Stimulated activated CD4-positive, alpha-beta T cell treated with anti-CD3 and anti-CD28 coated beads, Interleukin-1b, Interleukin-23, amount 100 ng/mL, for 48 hours (primary cell): ENCODE measurements at places on chromosomes 5 and 9.
A peak's percentile ranks its signal among the peaks of the same experiment; 100 is the strongest.

- DNase-seq = no peak
Observed at GRCh38 chr5:74476046-74476818, 164.3 kb downstream of the ENC1 start.

GRCh38 chr9:92605224-92605623 is 64.7 kb downstream of the IPPK start:
- no peak for DNase-seq

GRCh38 chr5:104189031-104189430 is 626.4 kb upstream of the NUDT12 start:
- DNase-seq = no peak

DNA sequence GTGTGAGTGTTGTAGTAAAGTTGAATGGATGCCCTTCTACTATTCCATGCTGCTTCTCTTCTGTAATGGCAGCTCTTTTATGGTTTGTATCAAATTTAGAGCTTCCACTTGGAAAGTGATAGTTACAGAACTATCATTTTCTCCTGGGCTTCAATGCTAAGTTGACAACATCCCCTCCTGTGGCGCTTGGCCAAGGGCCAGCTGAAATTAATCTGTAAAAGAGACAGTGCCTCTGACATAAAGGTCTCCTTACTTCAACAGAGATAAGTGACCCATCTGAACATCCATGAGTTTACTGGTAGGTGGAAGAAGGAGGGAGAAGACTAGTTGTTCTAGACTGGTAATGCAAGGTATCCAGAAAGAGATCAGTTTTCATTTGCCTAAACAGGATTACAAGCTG is 39.7 kb downstream of the CHSY3 start:
- no peak for DNase-seq

- DNase-seq = no peak
Observed at GRCh38 chr9:133347515-133347984, 381 bp downstream of the MED22 start.

DNA sequence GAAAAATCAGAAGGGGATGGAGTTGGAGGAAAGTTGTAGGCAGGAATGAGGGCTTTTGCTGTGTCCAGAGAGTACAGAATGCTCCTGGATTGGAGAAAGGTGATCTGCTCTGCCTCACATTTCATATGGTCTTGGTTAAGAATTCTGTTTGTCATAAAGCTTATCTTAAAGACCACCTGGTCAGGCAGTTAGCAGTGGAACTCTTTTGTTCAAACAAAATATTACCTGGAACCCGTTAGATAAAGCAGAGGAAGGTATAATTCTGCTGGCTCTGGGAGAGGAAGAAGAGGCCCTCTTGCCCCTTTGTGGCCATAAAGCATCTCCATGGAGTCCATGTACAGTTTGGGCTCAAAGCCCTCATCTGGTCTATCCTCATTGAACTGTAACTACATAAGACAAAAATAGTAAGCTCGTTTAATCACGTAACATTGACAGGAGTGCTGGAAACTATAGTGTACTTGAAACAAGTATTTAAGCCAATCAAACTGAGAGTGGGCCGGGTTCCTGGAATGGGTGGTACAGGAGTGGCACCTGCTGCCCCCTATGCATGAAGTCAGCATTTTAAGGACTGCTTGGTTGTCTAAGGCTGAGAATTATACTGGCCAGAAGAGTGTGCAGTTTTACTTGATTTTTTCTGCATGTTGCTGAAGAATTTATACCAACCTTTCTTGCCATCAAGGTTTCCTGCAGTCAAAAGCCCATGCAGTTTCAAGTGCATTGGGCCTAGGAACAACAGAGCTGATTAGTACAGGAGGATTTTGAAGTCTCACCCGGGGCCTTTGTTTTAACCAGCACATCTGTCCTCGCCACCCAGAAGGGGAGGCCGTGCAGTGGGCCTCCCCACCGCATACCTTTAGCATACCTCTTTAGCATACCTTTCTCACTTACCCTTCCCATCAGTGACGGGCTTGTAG is 39.9 kb downstream of the STXBP1 start:
- DNase-seq = no peak

GRCh38 chr5:52269401-52269800 is 518.3 kb upstream of the ITGA1 start:
- no peak for DNase-seq

- peak; percentile 76 for DNase-seq
Observed at GRCh38 chr9:123548741-123549545, 192.9 kb downstream of the CRB2 start.

GRCh38 chr5:73968246-73968645 is 342.2 kb downstream of the ARHGEF28 start:
- DNase-seq = no peak

- DNase-seq = no peak
Observed at GRCh38 chr5:45454114-45454513, 242.1 kb downstream of the HCN1 start.

DNA sequence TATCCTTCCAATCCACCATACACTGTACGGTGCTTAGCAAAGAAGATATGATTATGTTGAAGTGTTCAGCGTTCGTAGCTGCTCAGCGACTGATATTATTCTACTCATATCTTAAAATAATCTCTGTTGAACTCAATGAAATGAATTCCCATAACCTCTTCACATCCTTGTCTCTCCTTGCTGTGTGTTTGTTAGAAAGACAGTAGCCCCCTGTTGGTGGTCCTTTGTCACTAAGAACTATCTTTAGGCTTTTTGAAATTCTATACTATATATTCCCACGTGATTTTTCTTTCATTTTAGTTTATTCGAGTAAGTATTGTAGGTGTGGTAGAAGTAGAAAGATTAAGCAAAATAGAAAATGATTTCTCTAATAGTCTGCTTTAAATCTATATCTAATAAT is 762.8 kb upstream of the WWC1 start:
- DNase-seq = no peak

DNA sequence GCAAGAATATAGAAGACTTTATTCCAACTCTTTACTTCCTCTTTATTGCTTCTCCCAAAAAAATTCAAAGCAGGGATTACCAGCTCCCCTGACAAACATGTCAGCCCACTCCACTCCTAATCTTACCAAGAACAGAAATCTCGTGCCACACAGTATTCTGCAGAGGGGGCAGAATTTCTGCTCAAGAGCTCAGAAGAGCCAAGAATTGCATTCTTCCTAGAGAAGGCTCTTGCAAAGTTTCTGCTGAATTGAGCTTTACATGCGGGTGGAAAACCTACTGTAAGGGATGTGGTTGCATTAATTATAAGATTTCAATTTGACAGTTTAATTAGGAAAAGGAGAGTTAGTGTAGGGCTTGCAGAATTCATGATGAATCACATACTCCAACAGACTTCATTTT is 428.5 kb downstream of the CETN3 start:
- no peak for DNase-seq

- no peak for DNase-seq
Observed at GRCh38 chr5:148343046-148343407, 7.7 kb downstream of the SPINK9 start.

- DNase-seq = peak; percentile 84
Observed at GRCh38 chr5:71601222-71602026, 14.3 kb downstream of the MCCC2 start.

DNA sequence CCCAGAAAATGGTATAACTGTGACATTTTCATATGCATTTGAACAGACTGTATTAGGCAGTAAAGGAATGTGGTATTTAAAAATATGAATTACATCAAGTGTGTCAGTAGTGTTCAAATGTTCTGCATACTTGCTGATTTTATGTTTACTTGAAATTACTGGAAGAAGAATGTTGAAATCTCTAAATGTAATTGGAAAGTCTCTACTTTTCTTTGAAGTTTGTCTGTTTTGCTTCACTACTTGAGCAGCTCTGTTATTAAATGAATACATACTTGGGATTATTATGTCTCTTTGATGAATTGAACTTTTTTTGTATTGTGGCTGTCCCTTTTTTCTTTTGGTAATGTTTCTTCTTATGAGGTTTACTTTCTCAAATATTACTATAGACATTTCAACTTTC is 205.6 kb downstream of the TAF11L14 start:
- DNase-seq = no peak

DNA sequence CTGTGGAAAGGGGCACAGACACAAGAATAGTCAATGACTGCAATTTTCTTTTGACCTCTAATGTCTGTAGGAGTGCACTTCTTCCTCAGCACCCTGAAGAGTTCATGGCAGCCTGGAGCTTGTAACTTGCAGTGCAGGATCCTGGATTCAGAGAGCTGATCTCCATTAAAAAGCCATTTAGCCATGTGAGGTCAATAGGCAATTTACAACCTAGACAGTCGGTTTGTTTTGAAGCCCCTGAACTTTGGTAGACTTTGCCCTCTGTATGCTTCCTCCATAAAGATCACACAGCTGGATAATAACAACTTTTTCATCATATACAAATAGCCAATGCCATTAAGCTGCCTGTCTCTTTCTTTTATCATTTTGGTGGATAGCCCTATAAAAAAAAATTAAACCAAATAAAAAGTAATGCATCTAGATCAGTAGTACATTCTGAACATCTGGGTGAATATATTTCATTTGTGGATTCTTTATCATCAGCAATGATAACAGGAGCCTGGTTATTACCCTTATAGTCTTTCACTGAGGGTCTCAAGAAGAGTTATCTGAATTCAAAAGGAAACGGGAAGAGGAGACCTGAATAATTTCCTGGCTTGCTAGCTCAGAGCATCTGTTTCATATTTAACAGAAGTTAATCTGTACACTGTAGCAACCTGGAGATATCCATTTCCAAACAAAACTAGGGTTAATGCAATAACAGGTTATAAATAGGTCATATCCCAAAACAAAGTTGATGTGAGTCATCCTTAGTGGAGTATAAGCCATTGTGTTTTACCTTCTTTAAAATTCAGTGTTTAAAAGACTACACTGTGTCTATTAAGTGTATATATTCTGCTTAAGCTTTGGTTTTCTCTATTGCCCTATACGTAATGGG is 193.8 kb upstream of the ACTBL2 start:
- DNase-seq = no peak

GRCh38 chr9:68706363-68707201 is 1.5 kb downstream of the PIP5K1B start:
- no peak for DNase-seq

- DNase-seq = no peak
Observed at GRCh38 chr5:95076395-95077185, 208.3 kb downstream of the MCTP1 start.

DNA sequence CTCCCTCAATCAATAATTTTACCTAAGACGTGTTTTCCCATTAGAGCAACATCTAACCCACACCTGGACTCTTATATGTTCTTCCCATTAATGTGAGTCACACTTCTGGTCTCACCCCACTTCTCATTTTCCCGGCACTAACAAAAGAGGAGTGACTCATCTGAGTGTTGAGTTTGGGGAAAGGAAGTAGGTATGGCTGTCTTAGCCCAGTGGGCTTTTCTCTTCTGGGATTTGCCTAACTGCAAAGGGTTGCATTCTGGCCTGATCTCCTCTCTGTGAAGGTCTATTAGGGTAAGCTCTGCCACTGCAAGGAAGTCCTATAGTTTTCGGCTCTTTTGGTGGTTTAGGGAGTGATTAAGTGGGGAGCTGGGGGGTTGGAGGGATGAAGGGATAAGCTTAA is 195.6 kb downstream of the KIAA0825 start:
- no peak for DNase-seq

DNA sequence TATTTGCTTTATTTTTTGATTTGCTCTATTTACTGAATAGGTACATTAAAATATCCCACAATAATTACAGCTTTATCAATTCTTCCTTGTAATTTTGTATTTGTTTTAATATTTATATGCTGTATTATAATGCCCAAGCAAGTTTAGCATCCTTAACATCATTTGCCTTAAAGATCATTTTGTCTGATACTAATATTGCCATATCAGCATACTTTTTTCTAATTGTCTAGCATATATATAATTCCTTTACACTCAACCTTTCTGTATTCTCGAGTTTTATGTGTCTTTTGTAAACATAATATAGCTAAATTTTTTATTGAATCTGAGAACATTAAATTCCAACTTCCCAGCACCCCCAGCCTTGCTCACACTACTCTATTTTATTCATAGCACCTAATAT is 64.7 kb downstream of the P4HA2 start:
- DNase-seq = no peak

DNA sequence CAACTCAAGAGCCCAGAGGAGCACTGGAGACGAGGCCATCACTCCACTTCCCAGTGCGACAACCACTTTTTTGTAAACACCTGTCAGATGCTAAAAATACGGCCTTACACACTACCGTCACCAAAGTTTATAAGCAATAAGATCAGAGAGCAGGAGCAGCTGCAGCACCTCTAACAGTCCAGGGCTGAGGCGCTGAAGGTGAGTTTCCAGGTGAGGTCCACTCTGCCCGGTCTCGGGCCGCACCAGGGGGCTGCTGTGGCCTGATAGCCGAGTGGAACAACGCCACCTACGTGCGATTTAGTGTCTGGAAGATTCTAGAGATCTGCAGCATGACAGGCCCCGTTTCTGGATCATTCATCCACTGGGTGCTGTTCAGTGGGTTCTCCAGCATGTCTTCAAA is 25.8 kb upstream of the CAMSAP1 start:
- DNase-seq = no peak

GRCh38 chr5:146516151-146516475 is at the start of gene GPR151:
GPR151 (minus strand) TSS chr5:146516190; CDS start chr5:146516113, 77 bp downstream.
- no peak for DNase-seq

GRCh38 chr9:76414661-76415060 is 20.4 kb upstream of the RFK start:
- no peak for DNase-seq

DNA sequence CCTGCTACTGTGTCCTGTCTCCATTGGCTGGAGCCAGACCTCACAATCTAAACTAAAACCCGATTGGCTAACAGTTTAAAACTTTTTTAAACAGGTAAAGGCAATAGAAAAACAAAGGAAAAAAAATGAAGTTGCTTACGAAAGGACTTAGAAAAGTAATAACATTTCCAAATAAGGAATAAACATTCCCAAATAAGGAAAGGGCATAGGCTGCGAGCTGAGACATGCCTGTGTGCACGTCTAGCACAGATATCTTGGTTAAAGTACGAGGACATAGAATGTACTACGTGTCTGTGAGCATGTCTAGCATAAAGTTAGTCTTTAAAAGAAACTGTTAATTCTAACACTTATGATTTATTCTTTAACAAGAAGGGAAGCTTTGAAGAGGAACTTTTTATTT is 15.3 kb upstream of the FAM120A start:
- DNase-seq = no peak

DNA sequence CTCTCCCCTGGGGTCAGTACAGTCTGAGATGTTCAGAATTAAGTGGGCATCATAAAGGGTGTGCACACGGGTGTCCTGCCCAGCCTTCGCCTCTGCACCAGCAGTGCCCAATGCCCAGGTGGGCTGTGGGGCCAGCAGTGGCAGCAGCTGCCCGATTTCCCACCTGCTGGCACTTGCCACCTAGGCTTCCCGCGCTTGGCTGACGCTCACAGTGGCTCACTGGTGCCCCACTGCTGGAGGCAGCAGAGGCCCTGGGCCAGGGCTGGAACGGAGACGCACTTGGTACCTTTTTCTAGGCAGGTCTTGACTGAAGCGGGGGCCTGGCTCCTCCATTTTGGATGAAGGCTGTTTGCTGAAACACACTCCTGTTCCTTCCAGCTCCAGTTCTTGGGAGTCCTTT is 17.0 kb downstream of the MRNIP start:
- DNase-seq = no peak

- DNase-seq = peak; percentile 71
Observed at GRCh38 chr9:128034821-128035652, 32.1 kb downstream of the NAIF1 start.

- DNase-seq = no peak
Observed at GRCh38 chr9:138112090-138112748, 234.6 kb downstream of the CACNA1B start.

GRCh38 chr9:121769939-121770338 is 118.5 kb downstream of the DAB2IP start:
- DNase-seq = no peak
